ENCODE measurements at places on chromosomes 7 and 10.

DNA sequence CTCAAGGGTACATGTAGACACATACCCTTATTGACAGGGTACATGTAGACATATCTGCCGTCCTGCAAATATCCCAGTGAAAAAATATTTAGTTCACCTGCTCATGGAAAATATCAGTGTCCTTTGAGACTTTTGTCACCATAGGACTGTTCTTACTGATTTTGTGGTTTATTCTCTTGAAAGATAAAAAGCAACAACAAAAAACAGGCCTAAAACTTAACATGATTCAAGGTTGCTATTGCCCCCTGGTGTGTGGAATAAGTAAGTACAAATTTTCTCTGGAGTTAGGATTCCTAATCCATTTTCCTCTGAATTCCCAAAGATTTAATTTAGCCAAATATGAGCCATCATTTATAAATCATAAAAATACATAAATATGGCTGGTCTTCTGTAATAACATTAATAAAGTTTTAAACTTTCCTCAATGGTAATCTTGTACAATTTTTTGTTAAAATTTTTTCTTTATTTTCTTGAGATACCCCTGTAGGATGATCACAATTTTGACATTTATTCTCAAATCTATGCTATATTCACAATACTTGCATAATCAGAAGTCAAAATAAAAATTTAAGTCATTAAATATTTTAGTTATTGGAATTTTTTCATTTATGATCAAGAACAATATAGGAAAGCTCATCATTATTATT lies 741.4 kb upstream of the POT1 start:
- no peak for DNase-seq

GRCh38 chr7:132511921-132512320 lies 64.3 kb downstream of the PLXNA4 start:
- DNase-seq = no peak

- no peak for DNase-seq
These were observed 2.6 kb downstream of the CRHR2 start for GRCh38 chr7:30679664-30680063.

GRCh38 chr7:27199849-27200760 lies at the start of gene HOXA13:
Gene HOXA13, minus strand, starts transcription at chr7:27200091. Its CDS starts 14 bp downstream, at chr7:27200077.
- DNase-seq = no peak

GRCh38 chr10:77350134-77350533 lies 287.5 kb downstream of the KCNMA1 start:
- DNase-seq = no peak

DNA sequence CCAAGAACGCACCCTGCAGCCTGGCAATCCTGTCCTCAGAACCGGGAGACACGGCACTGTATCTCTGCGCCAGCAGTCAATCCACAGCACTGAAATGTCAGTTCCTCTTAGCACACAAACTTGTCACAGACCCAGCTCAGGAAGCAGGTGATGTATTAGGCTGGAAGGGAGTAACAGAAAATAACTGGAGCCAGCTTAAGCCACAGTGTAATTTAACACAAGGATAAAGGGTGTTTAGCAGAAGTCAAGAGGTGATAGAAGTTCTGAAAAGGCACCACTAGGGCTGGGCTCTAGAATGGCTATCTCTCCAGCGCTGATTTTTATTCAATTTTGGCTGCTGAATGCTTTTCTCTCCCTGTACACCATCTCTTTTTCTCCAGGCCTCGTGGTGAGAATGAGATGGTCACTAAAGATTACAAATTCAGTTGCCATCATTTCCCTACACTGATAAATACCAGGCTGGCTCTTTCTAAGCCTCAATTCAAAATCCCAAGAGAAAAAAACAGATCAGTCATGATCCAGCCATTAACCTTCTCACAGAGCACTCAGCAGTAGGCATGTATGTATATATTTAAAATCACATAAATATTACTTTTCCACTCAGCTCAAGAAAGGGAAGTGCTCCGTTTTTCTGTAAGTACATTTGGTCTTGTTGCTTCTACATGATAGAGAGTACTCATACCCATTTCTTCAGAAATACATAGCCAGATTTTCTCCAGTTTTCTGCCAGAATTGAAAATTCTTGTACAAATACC lies 102.7 kb upstream of the PRSS1 start:
- DNase-seq = no peak

GRCh38 chr7:71491336-71491735 lies 359.4 kb downstream of the GALNT17 start:
- DNase-seq = no peak

DNA sequence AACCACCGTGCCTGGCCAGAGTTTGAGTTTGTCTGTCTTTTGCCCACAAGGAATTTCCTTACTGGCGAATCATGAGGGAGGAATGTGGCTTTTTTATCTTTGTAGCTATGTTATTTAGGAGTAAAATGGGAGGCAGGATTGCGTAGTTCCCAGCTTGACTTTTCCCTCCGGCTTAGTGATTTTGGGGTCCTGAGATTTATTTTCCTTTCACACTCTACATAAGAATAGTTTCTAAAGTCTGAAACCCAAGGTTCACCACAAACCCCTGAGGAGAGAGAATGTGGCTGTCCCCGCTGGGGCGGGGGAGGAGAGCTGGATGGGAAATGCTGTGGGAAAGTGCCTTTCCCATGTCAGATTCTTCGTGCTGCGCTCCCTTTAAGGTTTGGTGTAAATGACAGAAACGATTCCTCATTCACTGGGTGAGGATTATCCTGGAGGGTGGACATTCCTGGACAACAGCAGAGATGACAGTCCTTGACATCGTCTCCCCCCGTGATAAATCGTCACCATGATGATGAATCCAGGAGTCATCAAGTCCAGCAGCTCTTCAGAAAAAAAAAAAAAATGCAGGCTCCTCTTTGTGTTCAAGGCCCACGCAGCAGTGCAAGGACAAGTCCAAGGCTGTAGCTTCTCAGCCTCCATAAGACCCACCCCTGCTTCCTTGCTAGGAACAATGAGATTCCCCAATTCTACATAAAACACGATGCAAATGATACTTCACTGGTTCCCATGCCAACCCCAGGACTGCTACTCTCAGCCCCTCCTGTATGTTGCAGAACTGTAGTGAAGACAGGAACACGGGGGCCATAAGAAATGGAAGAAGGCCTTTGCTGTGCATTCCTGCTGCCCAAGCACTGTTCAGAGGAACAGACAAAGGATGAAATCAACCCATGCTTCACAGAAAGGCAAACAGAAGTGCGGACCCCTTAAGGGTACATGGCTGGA lies 233.1 kb downstream of the CCDC3 start:
- no peak for DNase-seq

GRCh38 chr10:102863660-102864059 lies 5.6 kb upstream of the AS3MT start:
- no peak for DNase-seq

DNA sequence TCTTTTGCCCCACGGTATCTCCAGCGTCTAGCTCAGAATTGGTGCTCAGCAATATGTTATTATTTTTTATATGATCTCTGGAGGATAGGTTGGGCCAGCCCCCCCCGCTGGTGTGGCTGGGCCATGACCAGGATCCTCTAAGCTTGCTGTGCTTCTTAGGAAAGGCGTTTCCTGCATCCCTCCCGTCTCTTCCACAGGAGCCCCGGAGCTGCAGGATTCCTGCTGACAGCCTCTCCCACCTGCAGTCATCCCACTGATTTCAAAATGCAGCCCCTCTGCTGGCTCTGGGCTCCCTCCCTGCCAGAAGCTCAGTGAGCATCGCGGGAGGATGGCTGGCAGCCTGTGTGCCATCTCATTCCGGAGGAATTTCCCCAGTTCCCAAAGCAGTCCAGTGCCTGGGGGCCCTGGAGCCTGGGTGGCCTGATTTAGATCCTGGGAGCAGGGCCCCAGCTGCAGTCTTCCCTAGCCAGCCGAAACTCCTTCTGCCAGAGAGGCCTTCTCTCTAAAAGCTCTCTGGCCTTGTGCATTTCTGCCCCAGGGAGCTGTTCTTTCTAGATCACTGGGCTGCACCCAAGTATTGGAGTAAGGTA lies 21.8 kb upstream of the GOLGA7B start:
- DNase-seq = no peak

DNA sequence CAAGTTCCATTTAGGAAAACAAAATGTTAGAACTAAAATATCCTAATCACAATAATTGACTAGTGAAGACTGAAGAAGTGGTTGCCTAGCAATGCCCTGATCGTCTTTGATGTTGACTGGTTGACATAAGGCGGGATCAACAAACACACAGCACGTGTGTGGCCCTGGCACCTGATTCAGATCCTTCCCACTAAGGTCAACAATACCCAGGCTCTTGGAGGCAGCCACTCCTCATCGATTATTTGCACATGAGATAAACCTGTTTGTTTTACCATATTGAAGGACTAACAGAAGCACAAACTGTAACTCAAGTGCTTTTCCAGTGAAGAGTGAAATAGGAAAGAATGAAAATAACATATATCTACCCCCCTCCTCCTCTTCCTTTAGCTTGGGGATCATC lies 15.6 kb downstream of the FANK1 start:
- DNase-seq = no peak

GRCh38 chr7:150507947-150508602 lies 6.6 kb upstream of the GIMAP7 start:
- DNase-seq = no peak

DNA sequence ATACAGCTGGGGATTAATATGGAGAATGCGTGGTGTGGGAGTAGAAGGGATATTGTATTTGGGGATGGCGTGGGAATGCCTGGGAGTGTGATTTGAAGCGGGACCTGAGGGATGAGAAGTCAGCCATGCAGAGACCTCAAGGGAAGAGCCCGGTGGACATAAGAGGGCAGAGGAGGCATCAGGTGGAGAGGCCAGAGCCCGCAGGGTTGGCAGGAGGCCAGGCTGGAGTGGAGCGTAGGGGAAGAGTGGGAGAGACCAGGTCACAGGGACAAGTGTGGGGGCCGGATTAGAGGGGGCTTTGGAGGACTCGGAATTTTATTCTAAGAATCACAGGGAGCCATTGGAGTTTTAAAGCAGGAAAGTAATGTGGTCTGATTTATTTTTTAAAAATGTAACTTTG lies 2.0 kb downstream of the NDUFB2 start:
- peak; percentile 48 for DNase-seq

DNA sequence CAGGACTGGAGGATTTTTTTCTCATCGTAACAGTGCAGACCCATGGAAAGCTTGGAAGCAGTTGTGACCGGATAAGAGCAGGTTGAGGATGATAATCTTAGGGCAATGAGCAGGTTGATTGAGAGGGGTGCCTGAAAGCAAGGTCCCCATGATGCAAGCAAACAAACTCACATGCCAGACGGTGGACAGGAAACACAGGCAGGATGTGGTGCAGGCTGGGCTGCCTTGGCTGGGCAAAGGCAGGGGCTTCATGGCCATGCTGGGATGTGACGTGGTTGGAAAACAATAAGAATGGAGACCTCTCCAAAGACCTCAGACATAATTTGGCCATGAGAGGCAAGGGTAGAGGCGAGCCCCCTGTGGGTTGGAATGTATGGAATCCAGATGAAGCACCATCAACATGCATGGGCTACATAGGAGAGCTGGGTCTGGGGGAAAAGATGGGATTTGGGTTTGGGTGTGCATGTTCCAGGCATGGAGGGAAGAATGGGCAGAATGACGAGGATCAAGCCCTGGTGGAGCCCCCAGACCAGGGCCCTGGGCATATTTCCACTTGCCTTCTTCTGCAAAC lies 58.3 kb downstream of the IKZF1 start:
- no peak for DNase-seq

- no peak for DNase-seq
These were observed 83.0 kb downstream of the SORBS1 start for GRCh38 chr10:95478185-95478584.

DNA sequence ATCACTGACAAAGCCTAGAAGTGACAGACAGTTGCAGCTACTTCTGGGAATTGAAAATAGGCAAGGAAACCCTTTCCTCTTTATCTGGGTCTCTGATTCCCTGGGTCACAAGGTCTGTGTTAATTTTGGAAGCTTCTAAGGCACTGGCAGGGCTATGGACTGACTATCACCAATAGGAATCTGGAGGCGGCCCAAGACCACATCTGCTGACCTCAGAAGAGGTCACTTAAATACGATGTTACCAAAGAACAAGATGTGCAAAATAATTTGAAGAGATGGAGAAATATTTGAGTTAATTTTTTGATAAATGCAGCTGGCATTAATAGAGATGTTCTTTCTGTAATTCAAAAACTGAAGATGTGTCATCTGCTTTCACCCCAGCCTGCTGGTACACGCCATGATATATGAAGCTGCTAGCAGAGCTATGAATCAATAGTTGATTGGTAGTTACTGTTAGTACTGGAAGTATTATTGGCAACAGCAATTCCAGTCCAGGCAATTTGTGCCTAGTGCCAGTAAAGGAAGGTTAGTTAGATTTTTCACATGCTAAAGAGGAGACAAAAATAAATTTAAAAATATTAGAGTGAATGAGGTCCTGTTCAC lies 5.5 kb upstream of the STEAP4 start:
- no peak for DNase-seq

DNA sequence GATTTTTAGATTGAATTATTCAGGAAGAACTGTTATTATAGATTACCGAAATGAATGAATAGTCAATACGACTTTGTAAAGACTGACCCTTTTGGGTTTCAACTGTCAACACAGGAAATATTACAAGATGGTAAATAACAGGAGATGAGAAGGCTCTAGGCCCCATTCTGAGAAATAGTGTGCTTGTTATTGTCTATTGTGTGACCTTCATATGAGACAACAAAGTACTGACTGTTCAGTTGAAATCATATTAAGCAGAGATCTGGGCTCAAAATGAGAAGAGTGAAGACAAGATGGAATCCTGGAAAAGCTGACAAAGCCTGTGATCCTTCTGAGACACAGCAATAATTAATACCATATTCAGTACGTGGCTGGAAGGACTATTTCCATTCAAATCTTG lies 503.8 kb downstream of the INHBA start:
- no peak for DNase-seq

DNA sequence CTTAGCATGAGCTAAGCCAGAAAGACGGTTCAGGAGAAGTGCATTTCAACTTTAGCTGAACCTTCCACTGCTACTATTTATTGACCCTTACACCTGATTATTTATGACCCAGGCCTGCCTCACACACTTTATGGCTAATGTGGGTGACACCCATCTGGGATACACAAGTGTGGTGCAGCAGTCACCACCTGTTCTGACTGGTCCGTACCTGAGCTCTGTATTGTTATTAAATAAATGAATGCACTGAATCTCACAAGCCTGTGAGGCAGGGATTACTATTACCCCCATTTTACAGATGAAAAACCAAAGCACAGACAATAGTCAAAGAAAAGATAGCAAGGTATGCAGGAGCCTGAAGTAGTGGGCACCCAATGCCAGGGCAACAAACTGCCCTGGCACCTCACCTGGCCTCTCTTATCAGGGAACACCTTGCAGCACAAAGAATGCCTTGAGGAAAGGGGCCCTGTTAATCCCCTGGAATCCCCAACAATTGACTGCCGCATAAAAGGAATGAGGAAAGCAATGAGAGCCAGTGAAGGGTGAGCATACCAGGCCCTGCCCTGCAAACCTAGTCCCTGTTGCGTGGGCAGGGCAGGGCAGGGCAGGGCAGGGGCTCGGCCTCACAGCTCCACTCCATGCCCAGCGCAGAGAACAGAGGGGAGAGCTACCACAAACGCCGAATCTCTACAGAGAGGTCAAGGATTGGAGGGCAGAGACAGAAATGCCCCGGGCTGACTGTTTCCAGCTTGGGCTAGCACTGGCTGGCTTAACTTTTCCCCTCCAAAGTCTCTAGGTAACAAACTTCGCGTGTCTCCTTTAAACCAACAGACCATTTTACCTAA lies 1.3 kb downstream of the ANXA11 start:
- DNase-seq = no peak

- no peak for DNase-seq
These were observed 184.4 kb downstream of the MDFIC start for GRCh38 chr7:115106316-115106715.
